ENCODE measurements at places on chromosomes 2 and 18.

DNA sequence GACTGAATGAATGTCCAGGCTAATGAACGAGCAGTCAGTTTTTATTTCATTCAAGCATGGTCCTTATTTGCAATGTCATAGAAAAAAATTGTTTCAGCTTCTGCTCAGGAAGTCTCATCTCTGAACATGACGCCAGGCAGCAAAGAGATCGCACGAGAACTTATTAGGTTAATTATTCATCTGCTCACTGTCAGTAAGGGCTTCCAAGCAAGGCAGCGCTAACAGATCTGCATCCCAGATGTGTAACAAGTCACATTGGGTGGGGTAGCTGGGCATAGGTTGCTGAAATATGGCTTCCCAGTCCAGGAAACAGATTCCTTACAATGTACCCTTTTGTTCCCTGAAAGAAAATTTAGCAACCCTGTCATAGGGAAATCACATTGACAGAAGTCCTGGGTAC lies 63.5 kb downstream of the ANKRD44 start:
- no peak for DNase-seq

GRCh38 chr2:235611349-235611748 lies 117.5 kb downstream of the AGAP1 start:
- no peak for DNase-seq

- DNase-seq: no peak
Measured at GRCh38 chr2:222946700-222947287, 86.0 kb downstream of the ACSL3 start.

DNA sequence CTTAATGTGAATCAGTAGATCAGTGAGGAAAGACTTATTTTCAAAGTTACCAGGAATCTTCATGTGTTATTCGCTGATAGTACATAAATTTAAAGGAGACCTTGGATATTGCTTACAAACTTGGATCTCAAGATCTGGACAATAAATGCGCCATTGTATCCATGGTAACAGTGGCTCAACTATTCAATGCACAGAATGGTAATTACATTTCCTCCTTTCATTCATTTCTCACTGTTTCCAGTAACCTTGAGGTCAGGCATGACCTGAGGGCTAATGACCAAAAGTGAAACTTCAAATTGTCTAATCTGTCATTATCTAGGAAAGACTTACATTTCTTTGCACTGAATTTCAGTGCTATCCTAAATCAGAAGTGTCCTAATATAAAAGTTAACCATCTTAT lies 8.1 kb downstream of the LRP2 start:
- DNase-seq: no peak

DNA sequence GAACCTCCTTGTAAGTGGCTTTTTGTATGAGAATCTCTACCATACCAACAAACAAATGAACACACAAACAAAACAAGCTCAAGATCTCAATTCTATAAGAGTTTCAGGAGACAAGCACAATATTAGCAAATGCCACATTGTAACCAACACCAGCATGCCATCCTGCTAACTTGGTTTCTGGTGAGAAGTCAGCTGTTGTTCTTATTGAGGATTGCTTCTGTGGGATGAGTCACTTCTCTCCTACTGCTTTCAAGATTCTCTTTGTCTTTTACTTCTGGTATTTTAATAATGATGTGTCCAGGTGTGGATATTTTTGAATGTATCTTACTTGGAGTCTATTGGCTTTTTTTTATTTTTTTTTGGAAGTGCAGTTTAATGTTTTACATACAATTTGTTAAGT lies 131.7 kb downstream of the BCL2L11 start:
- no peak for DNase-seq

- peak; percentile 42 for DNase-seq
Measured at GRCh38 chr18:63433334-63433866, 11.1 kb upstream of the VPS4B start.

DNA sequence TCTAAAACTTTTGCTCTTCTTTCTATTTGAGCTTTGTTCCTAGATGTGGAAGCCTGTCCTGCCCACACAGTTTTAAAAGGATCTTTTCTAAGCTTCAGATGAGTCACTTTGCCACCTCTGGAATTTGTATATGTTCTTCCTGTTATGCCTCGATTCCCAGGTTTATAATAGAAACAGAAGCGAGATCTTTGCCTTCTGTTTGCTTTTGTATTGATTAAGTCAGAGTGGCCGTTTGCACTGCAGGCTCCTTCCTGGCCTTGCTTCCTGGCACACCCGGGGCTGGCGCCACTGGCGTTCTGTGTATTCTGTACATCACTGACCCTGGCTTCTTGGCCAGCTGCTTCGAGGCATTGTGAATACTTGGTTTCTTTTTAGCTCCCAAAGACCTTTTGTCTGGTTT lies 91.8 kb downstream of the MTCL1 start:
- no peak for DNase-seq

DNA sequence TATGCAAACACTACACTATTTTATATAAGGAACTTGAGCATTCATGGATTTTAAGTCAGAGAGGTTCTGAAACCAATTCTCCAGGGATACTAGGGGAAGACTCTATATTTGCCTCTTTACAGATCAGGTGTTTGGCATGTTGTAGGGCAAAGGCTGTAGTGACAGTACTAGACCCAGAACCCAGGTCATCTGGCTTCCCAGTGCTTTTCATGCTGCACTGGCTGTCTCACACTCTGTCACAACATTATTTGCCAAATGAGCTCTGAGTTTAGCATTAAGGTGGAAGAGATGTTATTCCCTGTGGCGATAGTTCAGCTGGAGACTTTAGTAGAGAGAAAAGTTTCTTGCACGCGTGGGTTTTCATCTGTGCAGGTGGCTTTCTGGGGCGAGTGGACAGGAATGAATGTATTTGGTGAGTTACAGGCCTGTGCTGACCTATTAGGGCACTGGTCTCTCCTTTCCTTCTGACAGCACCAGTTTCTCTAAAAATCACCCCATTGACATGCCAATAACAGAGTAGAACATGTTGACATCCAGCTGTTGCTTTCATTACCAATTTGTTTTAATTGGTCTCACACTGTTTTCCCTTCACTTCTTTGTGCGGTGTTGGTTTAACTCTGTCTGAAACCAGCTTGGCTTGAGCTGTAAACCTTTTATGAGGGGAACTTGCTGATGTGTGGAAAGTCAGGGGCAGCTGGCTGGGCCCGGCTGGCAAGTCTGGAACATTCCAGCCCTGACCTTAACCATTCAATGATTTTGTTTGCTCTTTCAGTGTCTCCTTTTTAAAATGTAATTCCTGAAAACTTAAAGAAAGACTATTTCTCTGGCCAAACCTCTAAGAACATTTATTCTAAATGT lies 643.0 kb upstream of the FAM98A start:
- DNase-seq: no peak

- no peak for DNase-seq
Measured at GRCh38 chr2:143730155-143730952, 601.1 kb downstream of the ARHGAP15 start.

DNA sequence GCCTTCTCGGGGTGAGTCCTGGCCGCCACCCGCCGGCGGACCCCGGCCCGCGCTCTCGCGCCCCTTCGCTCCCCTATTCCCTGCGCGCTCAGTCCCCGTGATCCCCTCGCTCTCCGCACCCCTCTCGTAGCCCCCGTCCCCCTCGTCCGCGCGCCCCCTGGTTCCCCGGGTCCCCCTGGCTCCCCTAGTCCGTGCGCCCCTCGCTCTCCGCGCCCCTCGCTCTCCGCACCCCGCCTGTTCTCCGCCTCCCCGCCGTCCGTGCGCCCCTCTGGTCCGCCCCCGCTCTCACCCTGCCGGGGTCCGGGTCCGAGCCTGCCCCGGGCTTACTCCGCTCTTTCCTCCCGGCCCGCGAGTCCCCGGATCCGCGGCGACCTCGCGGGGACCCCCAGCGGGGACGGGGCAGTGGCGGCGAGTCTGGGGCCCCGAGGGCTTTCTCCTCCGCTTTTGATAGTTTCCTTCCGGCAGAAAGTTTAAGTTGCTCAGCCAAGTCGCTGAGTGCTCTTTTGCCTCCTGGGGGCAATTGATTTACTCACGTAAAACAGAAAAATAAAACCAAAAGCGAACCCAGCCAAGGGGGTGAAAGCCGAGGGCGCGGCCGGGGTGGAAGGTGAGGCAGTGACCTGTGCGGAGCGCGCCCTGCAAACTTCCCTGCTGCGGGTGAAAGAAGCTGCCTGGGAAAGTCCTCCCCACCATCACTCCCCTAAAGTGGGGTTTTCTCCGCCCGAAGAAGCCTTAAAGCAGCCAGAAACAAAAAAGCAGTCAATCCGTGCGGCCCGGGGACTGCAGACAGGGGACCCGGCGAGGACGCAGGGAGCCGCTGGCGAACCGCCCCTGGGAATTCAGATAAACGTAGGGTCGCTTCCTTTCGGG lies 568 bp downstream of the RAB31 start:
- peak; percentile 69 for DNase-seq

- no peak for DNase-seq
Measured at GRCh38 chr2:112985090-112985489, 7.3 kb downstream of the IL36G start.

Measured in tibial artery (tissue), 4 donors.